ENCODE measurements at places on chromosomes 13 and 19.
A peak's percentile ranks its signal among the peaks of the same experiment; 100 is the strongest.

DNA sequence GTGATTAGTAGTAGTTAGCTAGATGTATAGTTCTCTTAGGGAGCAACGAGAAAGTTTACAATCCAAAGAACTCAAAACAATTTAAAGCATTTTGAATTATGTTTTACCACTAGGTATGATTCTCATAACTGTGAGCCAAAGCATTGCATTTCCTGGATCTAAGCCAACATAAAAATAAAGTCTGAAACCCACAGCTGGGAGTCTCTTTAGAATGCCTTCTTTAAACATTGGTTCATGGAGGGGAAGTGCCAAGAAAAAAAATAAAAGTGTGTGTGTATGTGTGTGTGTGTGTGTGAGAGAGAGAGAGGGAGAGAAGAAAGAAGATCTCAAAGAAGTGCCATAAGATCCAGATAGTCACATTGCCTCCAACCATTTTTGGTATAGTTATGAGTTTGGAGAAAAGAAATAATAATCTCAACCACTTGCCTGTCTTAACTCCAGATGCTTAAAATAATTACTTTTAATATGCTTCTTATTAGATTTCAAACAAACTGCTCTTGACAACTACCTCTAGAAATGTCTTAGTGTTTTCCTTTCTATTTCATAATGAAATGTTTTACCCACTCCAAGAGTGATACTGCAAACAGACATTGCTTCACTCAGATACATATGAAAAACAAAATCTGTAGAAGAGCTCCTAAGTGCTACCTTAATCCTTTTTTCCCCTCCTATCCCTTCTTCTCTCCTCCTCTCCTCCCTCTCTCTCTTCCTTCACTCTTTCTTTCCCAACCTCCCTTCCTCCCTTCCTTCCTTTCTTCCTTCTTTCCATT is 554.1 kb downstream of the KCTD12 start:
- DNase-seq = no peak

GRCh38 chr13:100811024-100811865 is 136.7 kb upstream of the TMTC4 start:
- no peak for DNase-seq

GRCh38 chr19:35556846-35557538 is 6.5 kb downstream of the ATP4A start:
- DNase-seq = no peak

DNA sequence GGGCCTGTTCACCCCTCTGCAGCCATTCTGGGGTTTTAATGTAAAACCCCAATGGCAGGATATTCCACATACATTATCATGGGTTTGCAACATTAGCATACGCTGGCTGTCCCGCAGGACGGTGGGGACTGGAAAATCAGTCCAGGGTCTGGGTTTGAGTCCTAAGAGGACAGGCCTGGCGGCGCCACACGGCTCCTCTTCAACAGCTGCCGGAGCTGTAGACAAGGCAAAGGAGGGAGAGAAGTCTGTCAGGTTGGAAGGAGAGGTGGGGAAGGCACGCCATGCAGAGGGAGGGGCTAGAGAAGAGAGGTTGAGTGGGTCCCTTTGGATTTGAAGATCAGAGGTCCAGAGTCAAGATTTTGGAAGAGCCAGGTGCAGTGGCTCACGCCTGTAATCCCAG is 11.9 kb downstream of the NFKBID start:
- no peak for DNase-seq

- DNase-seq = no peak
Observed at GRCh38 chr19:51311351-51312257, at the start of gene IGLON5. Gene IGLON5, plus strand, starts transcription at chr19:51311644. Its CDS starts 204 bp downstream, at chr19:51311848.

- DNase-seq = no peak
Observed at GRCh38 chr19:19657397-19657783, 6.1 kb downstream of the ATP13A1 start.

- no peak for DNase-seq
Observed at GRCh38 chr19:6464070-6464873, at the start of gene CRB3. Gene CRB3, plus strand, starts transcription at chr19:6464271. Its CDS starts 431 bp downstream, at chr19:6464702.

DNA sequence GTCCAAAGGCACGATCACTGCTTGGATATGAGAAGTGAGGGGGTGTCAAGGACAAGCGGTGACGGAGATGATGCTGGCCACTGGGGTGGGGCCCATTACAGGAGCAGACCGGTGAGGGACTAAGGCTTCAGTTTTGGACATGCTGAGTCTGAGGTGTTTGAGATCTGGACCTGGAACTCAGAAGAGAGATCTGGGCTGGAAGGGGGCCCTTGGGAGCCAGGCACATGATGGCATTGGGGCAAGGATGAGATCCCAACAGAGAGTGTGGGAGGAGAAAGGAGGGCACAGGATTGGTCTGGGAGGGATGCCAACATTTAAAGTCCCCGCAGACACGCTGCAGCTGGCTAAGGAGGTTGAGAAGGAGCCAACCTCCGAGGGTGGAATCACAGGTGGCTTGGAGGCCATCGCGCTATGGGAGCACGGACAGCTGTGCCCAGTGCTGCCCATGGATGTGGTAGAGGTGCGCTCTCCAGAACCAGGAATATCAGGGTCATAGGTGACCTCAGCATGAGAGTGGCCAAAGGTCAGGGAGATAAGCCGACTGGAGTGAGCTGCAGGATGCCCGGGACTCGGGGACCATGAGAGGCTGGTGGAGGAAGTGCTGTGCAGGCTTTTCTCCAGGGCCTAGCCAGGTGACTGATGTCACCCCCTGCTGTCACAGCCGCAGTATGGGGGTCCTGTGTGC is 21.8 kb downstream of the DHRS12 start:
- DNase-seq = no peak

DNA sequence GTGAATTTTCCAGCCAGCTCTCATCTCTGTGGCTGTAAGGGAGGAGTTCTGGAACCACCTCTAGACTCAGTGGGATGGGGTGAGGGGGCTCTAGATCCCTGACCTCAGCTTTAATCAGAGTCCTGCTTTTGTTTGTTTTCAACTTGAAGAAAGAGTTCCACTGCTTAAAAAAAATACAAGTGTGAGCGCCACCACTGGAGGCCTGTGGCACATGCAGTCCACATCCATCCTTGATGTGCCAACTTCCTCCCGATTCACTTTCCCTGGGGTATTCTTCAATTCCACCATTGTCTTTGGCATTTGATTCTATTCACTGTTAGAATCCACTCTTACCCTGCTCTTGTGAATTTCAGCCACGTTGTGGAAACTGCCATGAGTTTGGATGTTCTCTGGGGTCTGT is 62.4 kb upstream of the GJB6 start:
- DNase-seq = no peak

GRCh38 chr13:84844473-84844872 is 954.7 kb downstream of the SLITRK6 start:
- DNase-seq = no peak

GRCh38 chr19:47111006-47111621 is 2.5 kb downstream of the ZC3H4 start:
- no peak for DNase-seq

GRCh38 chr13:73259061-73260017 is 200.5 kb downstream of the KLF5 start:
- no peak for DNase-seq

DNA sequence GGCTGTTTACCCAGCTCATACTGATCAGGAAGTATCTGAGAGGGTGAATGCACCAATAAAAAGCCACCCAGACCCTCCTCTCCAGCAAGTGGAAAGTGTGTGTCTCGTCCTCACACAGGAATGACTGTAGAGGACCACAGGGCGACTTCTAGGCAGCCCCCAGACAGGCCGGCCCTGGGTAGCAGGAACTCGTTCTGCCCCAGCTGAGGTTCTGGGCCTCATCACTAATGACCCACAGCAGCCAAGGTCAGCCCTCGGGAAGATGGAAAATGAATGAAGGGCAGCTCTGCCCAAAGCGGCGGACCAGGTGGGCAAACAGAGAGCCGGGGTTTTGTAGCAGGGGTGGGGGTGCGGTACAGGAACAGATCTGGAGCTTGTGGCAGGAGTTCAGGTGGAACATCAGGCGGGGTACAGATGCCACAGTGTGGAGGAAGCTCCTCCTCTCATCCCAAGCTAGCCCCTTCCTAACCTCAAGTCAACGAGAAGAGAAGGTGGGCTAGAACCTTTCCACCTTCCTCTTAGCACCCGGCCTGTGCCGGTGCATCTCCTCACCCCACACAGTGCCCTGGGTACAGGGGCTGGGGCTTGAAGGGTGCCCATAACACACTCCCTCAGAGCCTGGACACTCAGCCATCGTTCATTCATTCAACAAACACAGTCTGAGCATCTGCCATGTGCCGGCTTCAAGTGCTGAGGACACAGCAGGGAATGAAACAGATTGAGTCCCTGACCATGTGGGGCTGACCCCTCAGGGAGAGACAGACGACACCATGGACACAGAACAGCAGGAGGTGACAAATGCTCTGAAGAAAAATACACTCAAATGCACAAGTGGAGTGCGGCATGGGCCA is 36.2 kb downstream of the RFX2 start:
- DNase-seq = no peak

DNA sequence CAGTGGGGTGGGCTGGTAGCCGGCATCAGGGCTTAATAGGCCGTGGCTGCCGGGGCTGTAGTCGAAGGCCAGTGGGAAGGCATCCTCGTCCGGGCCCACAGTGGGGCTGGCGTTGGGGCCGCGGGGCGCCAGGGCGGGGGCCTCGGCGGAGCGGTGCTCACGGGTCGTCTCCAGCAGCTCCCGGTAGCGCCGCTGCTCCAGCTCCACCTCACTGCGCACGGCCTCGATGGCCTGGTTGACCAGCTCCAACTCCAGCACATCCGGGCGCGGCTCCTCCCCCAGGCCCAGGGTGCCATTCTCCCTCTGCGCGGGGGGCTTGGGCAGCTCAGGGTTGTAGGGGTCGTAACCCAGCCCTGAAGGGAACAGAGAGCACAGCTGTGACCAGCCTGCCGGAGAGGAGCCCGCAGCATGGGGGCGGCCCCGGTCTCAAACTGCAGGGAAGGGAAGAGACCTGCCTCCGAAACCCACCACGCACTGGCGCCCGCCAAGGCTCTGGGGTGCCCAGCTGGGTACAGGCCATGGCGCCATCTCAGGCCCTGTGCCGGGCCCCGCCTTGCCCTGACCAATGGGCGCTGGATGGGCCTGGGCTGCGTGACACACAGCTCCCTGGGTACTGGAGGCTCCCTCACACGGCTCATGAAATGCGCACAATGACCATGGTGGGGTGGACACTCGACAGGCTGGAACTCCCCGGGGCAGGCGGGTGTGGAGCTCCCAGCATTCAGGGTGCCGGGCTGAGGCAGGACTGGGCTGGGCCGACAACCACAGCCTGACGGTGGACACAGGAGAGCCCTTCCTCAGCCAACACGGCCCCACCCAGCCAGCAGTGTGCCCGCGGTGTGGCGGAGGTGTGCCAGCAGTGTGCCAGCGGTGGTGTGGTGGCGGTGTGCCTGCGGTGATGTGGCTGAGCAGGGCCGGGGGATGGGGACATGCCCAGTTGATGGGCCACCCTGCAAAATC is 16.5 kb upstream of the ATP8B3 start:
- DNase-seq = no peak

- DNase-seq = no peak
Observed at GRCh38 chr13:27168906-27169657, 2.5 kb downstream of the USP12 start.

DNA sequence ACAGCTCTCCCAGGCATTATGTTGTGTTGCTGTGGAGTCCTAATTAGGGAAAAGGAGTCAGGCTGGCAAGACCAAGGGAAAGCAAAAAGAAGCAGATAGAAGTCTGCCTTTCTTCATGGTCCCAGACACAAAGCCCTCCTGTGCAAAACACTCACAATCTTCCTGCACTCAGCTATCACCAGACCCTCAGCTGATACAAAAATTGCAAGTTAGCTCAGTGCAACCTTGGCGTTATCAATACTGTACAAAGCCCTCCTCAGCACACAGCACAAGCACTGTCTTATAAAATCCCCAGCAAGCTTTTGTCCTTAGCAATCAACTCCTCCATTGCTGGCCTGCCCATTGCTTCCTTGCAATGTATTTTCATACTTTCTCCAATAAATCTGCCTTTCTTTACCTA is 3.2 kb downstream of the OR7C2 start:
- no peak for DNase-seq

GRCh38 chr13:51286135-51287002 is 53.1 kb upstream of the SERPINE3 start:
- DNase-seq = peak; percentile 22

GRCh38 chr19:27660428-27660827 is 1552.5 kb downstream of the UQCRFS1 start:
- no peak for DNase-seq

DNA sequence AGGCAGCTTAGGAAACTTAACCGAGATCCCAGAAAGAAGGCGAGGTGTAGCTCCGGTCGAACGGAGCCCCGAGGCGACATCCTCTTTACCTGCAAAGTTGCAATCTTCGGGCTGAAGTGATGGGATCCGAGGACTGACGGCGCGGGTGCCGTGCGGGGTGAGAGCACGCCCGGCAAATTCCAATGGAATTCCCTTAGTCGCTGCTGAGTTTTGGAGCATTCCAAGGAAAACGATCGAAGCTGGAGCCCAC is 141 bp downstream of the TRPC4 start:
- no peak for DNase-seq

GRCh38 chr13:60227158-60227557 is 63.4 kb upstream of the DIAPH3 start:
- no peak for DNase-seq

DNA sequence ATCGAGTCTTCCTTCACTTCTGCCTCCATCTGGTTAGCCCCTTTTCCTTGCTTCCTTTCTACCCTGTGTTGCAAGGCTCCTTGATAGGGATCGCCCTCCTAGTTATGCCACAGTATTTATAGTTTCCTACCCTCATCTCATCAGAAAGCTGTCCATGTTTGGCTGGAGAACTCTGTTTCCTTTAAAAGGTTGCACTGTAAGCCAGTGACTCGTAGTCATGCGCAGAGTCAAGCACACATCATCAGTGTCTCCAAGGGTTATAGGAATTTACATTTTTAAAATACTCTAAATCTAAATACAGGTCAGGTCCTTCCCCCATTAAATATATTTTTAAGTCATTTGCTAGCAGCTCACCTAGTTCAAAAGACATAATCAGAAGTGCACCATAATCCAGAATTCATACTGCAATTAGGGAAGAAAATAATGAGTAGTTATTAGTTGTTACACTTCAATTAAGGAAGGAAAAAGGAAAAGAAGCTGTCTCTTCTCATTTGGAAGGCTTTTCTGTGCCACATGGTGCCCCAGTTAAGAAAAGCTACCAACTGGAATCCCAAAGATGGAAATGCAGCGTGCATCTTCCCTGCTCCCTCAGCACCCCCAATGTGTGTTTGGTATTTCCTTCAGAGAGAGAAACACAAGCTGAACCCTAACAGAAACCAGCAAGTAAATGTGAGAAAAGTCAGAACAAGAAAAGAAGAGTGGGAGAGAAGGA is 81.0 kb downstream of the GPR12 start:
- no peak for DNase-seq

- DNase-seq = no peak
Observed at GRCh38 chr13:46403851-46404732, 17.0 kb upstream of the RUBCNL start.

DNA sequence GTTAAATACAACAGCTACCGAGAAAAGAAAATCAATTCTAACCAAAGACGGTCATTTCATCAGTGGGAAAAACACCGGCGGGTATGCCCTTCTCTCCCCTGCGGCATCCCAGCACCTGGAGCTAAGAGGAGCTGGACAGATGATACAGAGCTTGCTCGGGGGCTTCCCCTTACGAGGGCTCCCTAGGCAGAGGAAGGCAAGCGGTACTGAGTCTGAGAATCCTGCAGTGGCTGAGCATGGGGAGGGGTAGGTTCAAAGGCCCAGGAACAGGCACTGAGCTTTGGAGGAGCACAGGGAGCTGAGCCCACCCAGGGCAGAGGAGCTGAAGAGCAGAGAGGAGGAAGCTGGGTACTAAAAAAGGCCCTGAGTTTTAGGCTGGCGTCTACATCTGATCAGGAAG is 12.7 kb downstream of the STK24 start:
- no peak for DNase-seq

Data from stimulated activated CD4-positive, alpha-beta T cell treated with anti-CD3 and anti-CD28 coated beads, Interleukin-1b, Interleukin-23, amount 100 ng/mL, for 1 hour (primary cell).